ENCODE measurements at places on chromosomes 2 and 18. TPM values are rescaled to one million over a fixed set of nuclear protein-coding genes. Genes with fewer than 3 reads are reported as not detected.

DNA sequence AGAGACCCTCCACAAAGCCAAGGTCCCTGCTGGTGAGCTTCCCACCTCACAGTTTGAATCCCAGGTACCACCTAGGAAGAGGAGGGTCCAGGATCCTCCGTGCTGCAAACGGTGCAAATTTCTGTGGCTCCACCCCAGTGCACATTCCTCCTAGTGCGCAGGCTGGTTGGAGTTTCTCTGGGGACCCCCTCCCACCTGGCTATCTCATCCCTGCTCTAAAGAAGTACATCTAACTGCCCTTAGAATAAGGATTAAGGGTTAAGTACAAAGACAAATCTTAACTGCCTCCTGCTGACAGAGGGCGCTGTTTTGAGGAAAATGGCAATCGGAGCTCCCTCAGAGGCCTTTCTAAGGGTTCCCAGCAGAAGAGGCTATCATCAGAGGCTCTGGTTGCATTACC lies 109.6 kb upstream of the FSIP2 start:
- no peak for DNase-seq

GRCh38 chr2:179393481-179393880 lies 128.8 kb upstream of the SESTD1 start:
- no peak for DNase-seq

The ALPG gene
- polyA plus RNA-seq, result not detected

The PLGLB1 gene
- 13.7 TPM for polyA plus RNA-seq

The DGKD gene
- polyA plus RNA-seq, result 62.5 TPM

DNA sequence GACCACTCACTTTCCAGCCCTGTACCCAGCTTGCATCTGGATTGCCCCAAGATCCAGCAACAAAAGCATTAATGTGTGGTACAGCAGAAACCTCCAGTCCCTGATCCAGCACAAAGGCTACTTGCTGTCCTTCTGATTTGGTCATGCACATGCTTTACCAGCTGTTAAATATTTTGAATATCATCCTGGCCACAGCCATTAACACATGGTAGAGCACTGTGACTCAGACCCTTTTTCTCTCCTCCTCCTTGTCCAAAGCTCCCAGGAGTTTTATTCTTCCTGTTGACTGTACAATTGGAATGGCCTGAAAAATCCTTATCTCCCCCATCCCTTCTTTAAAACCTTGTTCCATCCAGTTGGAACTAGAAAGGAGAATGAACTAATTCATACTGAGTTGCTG lies 419.7 kb upstream of the TNP1 start:
- peak; percentile 18 for DNase-seq

DNA sequence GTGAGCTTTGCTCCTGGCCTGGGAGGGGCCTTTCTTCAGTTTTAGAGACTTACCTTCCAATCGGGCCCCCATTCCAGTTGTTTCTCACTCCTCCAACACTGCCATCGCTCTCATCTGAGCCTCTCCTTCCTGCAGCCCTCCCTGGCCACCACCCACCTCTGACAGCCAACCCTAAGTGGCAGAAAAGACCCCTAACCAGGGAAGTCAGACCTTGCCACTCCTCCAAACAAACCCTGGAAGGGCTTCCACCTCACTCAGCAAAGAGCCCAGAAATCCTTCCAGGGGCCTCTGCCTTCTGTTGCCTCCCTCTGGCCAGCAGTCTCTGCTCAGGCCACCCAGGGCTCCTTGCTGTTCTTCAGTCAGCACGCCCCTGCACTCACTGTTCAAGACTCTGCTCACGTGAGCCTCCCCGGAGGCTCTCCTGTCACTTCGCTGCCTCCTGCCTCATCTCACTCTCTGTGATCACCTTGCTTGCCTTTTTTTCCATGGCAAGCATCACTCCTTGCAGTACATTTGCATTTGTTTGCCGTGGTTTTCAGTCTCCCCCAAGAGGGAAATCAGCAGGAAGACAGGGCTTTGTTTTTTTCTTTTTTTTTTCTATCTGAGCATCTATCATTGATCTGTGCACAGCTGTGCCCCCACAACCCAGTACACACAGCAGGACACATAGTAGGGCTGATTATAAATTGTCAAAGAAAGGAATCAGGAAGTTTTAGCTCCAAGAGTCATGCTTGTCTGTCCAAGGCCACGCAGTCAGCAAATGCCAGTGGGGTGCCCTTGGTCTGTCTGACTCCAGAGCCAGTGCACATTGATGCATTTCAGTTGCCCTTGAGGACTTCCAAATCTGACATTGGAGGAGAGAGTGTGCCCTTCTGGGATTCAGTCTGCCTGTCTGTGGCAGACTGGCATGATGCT lies 83.9 kb downstream of the INHBB start:
- DNase-seq, result no peak

GRCh38 chr18:45565280-45565970 lies 49.9 kb upstream of the SLC14A2 start:
- DNase-seq, result no peak

DNA sequence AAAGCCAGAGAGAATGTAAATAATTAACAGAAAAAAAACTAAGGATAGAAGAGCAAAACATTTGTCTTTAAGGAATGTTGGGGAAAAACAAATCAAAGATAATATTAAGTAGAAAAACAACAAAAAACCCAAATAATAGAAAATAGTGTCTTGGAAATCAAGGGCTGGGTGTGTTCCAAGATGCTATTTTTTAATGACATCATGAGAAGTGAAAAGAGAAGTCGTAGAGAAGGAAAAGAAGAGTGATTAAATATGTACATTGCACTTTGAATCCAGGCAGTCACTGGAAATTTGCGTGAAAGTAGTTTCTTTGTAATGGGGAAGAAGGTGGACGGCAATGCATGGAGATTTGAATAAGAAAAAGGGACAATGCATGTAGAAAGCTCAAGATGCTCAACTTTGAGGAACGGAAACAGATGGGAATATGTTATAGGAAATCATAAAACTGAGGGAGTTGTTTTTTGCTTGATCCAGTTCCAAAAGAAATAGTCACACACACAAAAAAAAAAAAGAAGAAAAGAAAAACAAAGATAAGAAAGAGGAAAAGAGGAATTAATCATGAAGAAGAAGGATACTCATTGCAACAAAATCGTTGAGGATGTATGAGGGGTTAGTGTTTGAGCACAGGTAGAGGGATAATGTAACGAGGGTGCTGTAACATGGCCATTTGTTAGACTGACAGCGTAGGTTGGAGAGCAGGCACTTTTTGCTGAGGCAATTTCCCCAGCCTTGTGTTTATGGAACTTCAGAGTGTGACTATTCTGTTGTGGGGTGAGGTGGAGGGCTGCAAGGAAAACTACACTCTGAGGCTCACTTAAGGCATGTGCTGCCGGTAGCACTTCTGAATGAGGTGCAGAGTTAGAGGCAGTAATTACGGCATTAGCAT lies 184.1 kb downstream of the CALCRL start:
- no peak for DNase-seq

The FBXO36 gene
- polyA plus RNA-seq, result 1.1 TPM

The EN1 gene
- not detected for polyA plus RNA-seq

- DNase-seq, result no peak
These were observed 175.6 kb upstream of the ZFP36L2 start for GRCh38 chr2:43402002-43402401.

GRCh38 chr2:224058048-224058775 lies 19.1 kb upstream of the SERPINE2 start:
- DNase-seq, result no peak

DNA sequence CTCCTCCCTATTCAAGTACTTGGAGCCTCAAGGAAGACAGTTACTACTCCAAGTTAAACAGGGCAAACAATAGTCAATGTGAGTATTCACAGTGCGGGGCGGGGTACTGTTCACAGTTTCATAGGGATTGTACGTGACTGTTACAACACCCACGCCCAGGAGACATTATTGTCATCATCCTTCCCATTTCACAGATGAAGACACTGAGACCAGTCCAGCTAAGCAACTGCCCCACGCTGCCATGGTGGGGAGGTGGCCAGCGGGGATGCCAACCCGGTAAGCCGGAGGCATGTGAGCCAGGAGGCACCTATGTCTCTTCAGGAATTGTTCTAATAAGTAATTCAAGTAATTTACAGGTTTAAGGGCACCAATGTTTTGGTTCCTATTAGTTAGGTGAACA lies 982 bp downstream of the HJURP start:
- DNase-seq, result no peak

DNA sequence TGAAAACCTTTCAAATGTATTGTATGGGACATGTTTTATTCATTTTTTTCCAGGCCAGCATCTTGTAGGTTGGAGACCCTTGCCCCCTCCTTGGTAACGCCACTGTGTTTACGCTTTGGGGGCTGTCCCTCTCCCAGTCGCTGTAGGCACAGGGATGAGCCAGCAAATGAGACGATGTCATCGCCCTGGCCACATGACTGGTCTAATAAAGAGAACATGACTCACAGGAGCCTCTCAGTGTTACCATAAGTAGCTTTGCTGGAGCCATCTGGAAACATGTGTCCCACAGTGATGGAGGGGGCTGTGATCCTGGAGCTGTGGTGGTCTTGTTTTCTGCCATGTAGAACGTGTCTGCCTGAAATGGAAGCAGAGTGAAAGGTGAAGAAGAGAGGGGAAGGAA lies 78.9 kb downstream of the CD8B2 start:
- DNase-seq, result no peak

The DYNC1I2 gene
- 79.0 TPM for polyA plus RNA-seq

The MTIF2 gene
- 26.2 TPM for polyA plus RNA-seq

- no peak for DNase-seq
These were observed 22.2 kb downstream of the ATAD2B start for GRCh38 chr2:23904692-23905091.

DNA sequence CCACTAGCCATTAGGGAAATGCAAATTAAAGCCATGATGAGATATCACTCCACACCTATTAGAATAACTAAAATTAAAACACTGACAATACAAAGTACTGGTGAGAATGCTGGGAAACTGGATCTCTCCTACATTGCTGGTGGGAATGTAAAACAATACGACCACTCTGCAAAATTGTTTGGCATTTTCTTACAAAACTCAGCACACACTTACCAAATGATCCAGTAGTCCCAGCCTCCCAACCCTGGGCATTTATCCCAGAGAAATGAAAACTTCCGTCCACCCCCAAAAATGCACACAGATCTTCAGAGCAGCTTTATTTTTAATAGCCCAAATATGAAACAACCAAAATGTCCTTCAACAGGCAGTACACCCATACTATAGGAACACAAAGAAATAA lies 8.9 kb upstream of the TMSB10 start:
- DNase-seq, result no peak

Data from heart right ventricle (tissue), 16 donors.